ENCODE measurements at places on chromosomes 4 and X.

GRCh38 chr4:11889099-11889498, 460.4 kb upstream of the HS3ST1 start:
- DNase-seq, result no peak

DNA sequence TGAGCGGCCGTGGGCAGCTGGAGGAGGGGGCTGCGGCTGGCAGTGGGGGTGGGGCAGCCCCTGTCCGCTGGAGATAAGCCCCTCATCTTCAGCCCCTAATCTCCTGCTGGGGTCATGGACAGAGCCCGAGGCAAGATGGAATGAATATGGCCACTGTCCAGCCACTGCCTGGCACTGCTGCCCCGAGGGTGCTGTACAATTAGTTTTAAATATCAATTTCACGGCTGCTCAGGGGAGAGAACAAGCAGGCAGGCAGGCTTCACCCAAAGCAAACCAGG, 64.1 kb upstream of the NKX1-1 start:
- no peak for DNase-seq

GRCh38 chrX:15301924-15302323, 13.5 kb downstream of the ASB11 start:
- no peak for DNase-seq

GRCh38 chrX:104913348-104913747, 307.1 kb downstream of the TEX13A start:
- DNase-seq, result no peak

- DNase-seq, result no peak
Observed at GRCh38 chr4:86250006-86250405, 109.8 kb downstream of the MAPK10 start.

GRCh38 chr4:94558392-94558904, 106.7 kb downstream of the PDLIM5 start:
- no peak for DNase-seq

DNA sequence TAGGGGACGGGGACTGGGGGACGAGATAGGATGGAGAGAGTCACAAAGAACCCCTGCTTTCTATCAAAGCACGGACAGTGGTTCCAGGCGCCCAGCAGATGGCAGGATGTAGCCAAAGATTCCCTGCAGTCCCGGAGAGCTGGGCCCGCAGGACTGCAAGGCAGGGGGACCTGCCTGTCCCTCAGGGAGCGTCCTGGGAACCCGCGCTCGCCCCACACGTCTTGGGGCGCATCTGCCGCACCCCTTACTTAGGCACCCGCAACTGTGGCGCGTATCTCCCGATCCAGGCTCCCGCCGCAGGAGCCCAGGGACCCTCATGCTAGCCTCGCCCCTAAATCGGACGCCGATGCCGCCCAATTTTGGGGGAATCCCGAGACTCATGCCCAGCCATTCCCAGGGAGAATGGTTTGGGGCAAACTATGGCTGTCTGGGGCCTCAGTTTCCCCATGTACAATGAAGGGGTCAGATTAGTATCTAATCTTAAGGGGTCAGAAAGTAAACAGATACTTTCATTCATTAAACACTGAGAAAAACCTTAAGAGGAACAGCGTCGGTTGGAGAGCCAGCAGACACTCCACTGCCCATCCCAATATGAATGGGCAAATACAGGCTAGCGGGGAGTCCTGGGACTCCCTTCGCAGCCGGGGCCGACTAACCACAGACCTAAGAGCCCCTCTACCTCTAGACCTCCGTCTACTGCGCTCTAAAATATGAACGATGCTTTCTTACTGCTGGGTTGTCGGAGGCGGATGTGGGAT, 581 bp upstream of the STK32B start:
- no peak for DNase-seq

DNA sequence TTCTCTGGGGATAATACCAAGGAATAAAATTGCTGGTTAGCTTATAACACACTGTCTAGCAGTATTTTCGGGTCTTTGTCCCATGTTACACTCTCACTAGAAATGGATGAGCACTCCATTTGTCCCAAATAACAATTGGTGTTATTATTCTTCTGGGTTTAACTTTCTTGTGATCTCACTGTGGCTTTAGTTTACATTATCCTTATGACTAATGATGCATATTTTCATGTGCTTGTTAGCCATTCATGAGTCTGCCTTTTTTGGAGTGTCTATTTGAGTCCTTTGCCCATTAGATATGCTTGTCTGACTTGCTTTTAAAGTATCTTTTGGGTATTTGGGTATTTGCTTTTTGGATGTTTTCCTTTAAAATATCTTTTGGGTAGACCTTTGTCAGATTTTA, 372.9 kb upstream of the TENM3 start:
- no peak for DNase-seq

DNA sequence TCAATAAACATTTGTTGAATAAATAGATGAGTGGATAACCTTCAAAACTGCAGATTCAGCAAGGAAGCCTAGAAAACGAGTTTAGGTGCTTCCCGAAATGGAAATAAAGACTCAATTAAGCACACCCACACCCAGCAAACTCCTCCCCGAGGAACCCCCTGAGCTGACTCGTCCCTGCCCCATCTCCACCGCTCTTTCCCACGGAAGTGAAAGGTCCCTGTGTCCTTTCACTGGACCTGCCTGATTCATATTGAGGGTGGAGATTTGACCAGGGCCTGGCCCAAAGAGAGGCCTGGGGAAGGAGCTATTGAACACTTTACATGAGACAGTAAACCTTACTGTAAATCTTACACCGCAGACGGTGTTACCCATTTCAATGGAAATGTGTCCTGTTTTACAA, 129.1 kb downstream of the CPZ start:
- DNase-seq, result no peak

- DNase-seq, result no peak
Observed at GRCh38 chr4:24887881-24888430, 24.9 kb downstream of the CCDC149 start.

DNA sequence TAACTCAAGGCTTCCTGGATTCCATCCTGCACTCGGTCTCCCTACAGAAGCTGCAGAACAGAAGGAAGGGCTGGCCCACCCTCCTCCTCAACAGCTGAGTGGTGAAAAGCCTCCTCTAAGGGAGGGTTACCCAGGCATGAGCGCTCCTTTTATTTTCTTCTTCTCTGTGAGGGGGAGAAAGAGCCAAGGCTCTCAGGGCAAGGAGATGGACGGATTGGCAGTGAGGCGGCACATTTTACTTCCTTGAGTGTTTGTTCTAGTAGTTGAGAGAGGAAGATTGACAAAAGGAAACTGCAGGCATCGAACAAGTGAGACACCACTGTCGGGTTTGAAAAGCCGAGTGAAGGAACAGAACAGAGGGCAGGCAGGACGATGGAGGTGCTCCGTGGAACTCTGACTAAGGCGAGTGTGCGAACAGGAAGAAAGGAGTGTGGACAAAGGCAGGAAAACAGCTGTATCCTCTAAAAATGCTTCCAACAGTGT, 38.4 kb upstream of the STS start:
- DNase-seq, result no peak

DNA sequence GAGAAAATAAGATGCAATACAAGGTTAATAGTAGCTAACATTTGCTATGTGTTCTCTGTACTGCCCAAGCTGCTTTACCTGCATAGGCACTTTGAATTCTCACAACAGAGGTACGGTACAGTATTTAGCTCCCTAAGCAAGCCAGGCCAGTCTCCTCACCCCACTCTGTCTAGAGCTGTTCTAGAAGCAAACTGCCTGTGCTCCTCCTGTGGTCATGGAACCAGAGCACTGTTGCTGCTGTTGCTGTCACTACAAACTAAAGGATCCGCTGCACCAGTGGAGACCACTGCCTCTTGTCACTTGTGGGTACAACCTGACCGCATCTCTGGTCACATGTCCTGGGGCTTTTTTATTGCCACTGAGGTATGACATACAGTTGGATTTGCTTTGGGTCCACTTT, 19.6 kb downstream of the ZNF330 start:
- no peak for DNase-seq

GRCh38 chr4:185599553-185600243, 64.4 kb upstream of the PDLIM3 start:
- DNase-seq, result no peak

DNA sequence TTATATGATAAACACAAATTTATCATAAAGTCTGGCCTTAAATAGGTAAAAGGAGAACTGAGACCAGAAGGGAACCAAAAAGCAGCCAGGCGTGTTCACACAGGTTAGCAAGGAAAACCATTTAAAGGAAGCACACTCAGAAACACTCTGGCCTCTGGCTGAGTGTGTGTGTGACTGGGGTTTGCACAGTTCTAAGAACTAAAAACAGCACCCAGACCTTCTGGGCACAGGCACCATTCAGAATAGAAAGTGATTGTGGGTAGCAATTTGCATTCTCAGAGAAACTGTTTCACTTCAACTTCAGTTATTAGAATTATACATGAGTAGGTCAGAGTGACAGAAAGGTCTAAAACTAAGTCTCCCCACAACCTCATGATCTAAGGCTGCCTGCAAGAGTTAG, 10.0 kb downstream of the GPR82 start:
- no peak for DNase-seq

DNA sequence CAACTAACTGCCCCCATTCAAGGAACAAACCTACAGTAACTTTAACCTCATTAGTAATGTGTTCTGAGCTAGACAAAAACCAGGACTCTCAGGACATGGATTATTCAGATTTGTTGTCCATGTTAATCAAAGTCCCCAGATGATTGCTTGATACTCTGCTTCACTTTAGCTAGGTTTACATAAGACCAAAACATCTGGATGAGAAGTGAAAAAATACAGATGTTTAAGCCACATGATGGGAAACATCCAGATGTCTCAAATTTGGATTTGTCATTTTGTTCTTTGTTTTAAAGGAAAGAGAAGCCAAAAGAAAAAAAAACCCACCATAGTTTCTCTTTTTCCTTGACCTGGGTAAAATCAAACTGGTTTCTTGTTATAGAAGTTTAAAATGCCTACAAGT, 48.5 kb upstream of the NRK start:
- no peak for DNase-seq

DNA sequence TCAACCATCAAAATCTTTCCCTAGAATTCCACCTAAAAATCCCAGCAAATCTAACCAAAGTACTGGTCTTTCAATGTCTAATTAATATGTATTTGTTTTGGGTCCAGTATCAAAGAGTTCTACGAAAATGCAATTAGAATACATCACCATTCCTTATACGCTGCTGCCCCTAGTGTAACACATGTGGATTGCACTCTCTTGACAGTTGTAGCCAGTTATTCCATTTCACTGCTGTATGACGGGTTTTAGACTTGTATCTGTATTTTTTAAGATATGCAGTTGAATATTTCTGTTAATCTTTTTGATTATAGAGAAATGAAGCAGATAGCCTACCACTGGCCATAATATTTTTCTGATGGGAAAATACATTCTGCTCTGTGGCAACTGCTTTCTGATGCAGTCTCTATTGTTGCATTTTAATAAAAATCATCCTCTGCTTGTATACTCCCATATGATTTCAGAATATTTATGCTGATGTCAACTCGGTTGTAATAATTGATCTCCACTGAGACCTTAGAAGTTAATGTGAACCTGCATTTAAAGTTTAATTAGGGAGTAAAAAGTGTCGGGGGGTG, 17.1 kb upstream of the PAGE2B start:
- no peak for DNase-seq

DNA sequence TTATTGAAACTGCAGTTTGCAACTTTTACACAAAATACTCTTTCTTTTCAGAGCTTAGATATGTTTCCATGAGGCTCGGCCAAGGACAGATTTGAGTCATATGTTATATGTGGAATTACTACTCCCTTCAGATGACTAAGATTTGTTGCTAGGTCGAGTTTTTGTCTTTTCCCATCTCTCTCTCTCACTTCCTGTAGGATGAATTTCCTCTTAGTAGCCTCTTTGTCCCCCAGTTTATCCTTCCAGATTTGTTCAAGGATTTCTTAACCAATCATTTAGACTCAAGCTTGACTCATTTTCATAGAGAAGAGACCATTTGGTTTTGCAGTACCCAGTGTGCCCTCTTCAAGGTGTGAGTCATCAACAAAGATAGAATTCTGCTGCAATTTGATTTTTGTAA, 209.2 kb downstream of the GLUD2 start:
- DNase-seq, result no peak

- DNase-seq, result no peak
Observed at GRCh38 chrX:126141014-126141413, 25.1 kb downstream of the DCAF12L2 start.

DNA sequence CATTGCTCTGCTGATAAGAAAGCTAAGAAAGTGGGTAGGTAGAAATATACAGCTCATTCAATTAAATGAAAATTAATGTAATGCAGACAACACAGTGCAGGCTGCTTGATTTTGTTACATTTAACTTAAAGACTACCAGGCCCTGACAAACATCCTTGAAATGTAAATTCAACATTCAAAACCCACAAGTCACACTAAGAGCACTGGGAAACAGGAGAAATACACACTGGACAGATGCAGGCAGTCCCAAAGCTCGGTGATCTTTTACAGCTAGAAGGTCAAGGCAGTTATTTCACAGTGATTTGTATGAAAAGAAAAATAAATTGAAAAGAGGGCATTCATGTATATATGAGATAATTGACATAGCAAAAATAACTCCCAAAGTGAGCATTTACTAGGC, 94.3 kb upstream of the PLAC1 start:
- DNase-seq, result no peak

DNA sequence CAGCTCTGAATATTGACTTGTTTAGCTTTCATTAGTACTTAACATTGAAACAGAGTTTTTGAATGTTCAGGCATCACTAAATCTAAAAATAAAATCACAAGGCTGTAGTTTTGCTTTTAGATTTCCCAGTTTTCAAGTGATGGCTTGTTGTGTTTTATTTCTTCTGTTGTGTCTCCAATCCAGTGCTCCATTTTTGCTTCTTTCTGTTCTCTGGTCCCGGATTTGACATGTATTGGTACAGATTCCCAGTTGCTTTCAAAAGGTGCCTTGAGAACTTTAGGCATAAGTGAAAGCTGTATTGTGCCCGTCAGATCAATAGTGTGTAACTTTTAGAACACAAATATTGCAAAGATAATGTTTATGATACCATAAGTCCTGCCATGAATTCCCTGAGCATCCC, 53.2 kb downstream of the ARHGAP10 start:
- no peak for DNase-seq

- no peak for DNase-seq
Observed at GRCh38 chrX:72309297-72310071, 3.8 kb upstream of the CITED1 start.

- DNase-seq, result peak; percentile 24
Observed at GRCh38 chr4:141486375-141486997, 149.9 kb upstream of the IL15 start.

- DNase-seq, result no peak
Observed at GRCh38 chr4:124018383-124019317, 622.1 kb downstream of the SPRY1 start.

DNA sequence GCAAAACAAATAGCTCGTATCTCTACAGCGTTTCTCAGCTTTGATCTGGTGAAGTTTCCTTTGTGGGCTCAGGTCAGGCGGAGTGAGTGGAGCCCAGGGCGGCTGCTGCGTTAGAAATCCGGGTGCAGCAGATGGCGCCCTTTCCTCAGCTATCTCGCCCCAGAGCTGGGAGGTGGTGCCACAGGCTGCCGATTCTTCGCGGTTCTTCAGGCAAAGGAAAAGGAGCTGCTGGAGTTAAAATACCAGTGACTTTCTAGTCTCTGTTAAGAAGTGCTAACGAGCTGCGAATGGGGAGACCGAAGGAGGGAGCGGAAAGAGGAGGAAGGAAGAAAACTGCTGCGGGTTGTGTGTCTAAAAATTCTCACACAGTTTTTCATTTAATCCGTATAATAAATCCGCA, 114.6 kb downstream of the CPE start:
- peak; percentile 21 for DNase-seq

Measured in smooth muscle cell of the brain vasculature (primary cell).